EH (cell line): ENCODE measurements at places on chromosomes 7 and 10.

DNA sequence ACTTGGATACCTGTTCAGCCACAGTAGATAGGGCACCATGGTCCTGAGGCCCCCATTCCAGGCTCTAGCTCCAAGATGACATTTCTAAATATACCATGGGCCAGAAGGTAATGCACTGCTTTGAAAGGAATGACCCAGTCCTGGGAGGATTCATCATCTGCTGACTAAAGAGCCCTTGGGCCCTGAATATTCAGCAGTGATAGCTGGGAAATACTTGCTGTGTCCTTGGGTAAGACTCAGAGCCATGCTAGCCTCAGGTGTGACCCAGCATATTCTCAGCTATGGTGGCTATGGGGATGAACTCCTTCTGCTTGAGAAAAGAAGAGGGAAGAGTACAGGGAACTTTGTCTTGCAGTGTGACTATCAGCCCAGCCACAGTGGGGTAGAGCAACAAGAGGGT lies 21.3 kb upstream of the AGR2 start:
- DNase-seq = no peak

DNA sequence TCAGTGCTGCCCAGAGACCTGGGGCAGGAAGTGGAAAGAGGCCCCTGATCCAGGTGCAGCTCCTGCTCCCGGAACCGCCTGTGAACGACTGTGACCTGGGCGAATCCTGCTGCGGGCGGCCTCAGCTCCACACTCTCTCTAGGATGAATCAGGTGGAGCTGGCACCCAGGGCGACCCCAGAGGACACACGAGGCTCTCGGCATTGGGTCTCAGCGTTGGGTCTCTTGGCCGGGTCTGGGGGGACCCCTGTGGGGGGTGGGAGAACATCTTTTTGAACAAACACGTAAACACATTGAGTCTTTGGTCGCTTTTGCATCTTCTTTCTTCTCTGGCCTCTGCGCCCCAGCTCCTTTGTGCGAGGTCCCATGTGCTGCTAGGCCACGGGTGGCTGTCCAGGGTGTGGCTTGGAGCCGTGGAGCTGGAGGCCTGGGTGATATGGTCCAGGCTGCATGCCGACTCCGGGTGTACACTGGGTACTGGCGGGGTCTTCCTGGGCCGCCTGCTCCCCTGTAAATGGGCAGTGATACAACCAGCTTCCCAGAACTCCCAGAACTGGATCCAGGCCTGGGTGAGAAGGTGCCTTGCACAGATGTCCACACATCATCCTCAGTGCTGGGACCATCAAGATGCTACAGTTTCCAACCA lies 435.8 kb downstream of the DNAJB6 start:
- DNase-seq = no peak

DNA sequence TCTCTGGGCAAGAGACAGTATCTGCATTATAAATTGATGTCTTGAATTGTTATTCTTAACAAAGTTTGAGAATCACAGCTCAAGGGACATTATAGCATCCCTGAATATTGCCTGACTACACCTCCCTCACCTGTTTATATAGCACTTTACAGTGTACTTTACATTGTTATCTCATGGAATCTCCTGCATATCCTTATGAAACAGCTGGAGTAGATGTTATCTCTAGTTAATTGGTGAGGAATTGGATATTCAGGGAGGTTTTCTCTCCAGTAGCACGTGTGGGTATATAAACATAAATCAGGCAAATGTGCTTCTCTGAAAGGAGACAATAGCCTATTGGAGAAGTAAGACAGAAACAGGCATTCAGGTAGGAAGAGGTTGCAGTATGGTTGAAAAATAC lies 117.2 kb downstream of the SRI start:
- no peak for DNase-seq

- no peak for DNase-seq
Measured at GRCh38 chr10:47243791-47244190, 56.2 kb upstream of the GDF10 start.

- no peak for DNase-seq
Measured at GRCh38 chr10:93267521-93267920, 193.8 kb downstream of the CYP26A1 start.

DNA sequence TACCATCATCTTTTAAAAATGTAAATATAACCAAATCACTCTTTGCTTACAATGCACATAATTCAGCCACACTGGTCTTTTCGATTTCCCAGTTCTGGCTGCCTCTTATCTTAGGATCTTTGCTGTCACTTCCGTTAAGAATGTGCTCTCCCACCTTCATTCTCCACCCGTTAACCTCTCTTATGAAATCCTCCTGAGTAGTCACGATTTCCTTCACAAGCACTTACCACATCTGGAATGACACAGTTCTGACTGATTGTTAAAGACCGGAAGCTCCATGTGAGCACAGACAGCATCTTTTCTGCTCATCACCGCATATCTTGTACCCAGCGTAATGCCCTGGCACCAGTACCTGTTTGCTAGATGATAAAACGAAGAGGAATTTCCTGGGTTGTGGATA lies 84.3 kb downstream of the CUL2 start:
- DNase-seq = peak; percentile 97
